ENCODE measurements at places on chromosomes 2 and 18.

GRCh38 chr18:48019557-48020325, 89.3 kb upstream of the SMAD2 start:
- DNase-seq, result no peak

- DNase-seq, result no peak
These were observed 5.2 kb downstream of the ANKRD23 start for GRCh38 chr2:96838345-96839292.

- DNase-seq, result no peak
These were observed 10.3 kb downstream of the STAM2 start for GRCh38 chr2:152165306-152165705.

- no peak for DNase-seq
These were observed 321.3 kb downstream of the PID1 start for GRCh38 chr2:228949831-228950230.

- no peak for DNase-seq
These were observed 34.4 kb upstream of the DSG3 start for GRCh38 chr18:31413137-31413536.

GRCh38 chr2:64419596-64420165, 34.3 kb upstream of the LGALSL start:
- no peak for DNase-seq

- peak; percentile 93 for DNase-seq
These were observed 1250.1 kb upstream of the GYPC start for GRCh38 chr2:125405816-125406215.

GRCh38 chr2:37802899-37803379, 122.1 kb upstream of the RMDN2 start:
- DNase-seq, result peak; percentile 94

- no peak for DNase-seq
These were observed 48.1 kb upstream of the SDC1 start for GRCh38 chr2:20273042-20273441.

- no peak for DNase-seq
These were observed 82.6 kb upstream of the TANK start for GRCh38 chr2:161077367-161078210.

GRCh38 chr18:55790296-55790695, 202.3 kb upstream of the TCF4 start:
- DNase-seq, result peak; percentile 84

DNA sequence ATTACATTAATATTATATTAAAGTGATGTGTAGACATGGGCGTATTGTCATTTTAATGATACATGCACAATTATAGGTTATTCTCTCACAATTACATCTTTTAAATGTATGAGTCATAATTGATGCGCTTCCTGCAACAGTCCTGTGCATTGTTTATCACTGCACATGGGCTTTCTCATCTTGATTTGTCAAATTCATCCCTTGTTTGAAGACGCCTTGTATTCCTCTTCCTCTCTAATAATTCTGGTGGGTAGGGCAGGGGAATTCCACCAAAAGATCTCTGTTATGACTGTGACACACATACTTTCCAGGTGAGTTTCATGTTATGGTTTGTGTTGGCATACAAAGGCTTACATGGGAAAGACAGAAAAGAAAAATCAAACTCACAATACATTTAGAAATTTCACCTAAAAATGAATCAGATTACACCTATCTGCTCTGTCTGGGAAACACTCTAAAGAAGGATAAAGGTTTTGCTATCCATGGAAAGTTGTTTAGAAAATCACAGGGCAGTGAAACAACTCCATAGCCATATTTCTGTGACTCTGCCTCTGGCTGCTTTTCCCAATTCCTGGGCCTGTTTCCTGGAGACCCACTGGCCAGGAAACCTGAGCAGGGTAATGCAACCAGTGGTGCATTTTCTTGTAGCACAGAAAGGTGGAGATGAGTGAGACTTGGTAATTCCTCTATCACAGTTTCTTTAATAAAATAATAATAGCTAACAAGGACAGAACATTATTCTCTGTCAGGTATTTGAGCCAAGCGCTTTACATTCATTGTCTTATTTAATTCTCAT, 13.2 kb downstream of the SLC9A2 start:
- no peak for DNase-seq

DNA sequence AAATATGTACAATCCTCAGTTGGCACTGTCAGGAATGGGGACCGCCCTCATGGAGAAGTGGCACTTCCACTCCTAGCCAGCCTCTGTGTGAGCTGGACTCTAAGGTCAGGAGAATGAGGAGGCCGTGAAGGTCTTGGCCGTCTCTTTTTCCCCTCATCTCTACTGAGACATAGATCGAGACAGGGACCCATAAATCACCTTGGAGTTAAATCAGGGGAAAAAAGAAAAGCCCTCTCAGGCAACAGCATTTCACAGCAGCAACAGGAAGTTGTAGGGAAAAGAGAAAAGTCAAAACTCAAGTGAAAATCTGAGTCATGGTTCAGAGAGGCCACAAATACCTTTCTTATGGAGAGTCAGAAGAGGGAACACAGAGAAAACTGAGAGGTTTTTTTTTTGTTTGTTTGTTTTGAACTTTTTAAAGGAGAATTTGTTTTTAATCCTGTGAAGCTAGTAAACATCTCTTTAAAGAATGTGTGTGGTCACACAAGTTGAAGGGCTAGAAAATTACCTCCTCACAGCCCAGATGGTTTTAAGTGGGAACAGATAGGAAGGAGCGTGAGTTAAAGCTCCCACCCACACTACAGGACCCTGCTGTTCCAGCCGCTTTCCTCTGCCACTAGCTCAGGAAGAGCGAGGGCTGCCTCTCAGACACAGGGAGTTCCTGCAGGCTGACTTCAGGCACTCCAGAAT, 30.6 kb upstream of the CYP1B1 start:
- peak; percentile 50 for DNase-seq

DNA sequence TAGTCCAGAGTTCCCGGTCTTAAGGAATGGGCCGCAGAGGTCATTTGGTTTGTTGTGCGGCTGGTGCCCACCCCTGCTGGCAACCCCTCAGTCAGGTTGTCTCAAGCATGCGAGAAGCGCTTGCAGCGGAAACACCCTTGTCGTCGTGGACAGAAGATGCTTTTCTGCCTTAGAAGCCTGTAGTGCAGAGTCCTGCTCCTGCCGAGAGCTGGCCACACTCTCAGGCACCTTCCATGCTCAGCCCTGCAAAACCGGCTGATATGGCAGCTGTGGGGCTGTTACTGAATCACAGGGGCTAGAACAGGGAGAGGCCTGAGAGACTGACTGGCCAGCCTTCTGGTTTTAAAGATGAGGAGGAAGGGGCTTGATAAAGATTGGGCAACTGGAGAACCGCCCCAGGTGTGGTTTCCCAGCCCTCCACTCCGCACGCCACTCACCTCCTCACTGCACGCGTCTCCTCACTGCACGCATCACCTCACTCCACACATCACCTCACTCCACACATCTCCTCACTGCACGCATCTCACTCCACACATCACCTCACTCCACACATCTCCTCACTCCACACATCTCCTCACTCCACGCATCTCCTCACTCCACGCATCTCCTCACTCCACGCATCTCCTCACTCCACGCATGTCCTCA, 103.6 kb downstream of the USP40 start:
- DNase-seq, result no peak

- no peak for DNase-seq
These were observed 2.0 kb downstream of the ZNF638 start for GRCh38 chr2:71333619-71334018.

- DNase-seq, result no peak
These were observed 67.8 kb downstream of the TDRD15 start for GRCh38 chr2:21191535-21191934.

DNA sequence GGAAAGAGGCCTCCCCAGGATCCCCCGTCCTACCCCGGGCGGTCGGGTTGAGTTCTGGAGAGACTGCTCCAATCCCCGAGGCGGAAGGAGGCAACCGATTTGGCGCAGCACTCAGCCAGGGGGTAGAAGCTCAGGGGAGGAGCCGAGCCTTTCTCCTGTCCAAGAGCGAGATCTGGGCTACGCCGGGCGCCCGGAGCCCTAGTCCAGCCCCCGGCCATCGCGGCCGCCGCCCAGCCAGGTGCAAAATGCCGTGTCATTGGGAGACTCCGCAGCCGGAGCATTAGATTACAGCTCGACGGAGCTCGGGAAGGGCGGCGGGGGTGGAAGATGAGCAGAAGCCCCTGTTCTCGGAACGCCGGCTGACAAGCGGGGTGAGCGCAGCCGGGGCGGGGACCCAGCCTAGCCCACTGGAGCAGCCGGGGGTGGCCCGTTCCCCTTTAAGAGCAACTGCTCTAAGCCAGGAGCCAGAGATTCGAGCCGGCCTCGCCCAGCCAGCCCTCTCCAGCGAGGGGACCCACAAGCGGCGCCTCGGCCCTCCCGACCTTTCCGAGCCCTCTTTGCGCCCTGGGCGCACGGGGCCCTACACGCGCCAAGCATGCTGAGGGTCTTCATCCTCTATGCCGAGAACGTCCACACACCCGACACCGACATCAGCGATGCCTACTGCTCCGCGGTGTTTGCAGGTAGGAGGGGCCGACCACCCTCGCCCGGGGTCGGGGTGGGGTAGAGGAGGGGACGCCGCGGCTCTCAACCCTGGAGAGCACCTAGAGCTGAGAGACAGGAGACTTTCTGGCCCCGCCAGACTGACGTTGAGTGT, at the start of gene DYSF:
TSS of gene DYSF (plus strand) at position 158 of the 817 bp plus-strand sequence.
- DNase-seq, result no peak

DNA sequence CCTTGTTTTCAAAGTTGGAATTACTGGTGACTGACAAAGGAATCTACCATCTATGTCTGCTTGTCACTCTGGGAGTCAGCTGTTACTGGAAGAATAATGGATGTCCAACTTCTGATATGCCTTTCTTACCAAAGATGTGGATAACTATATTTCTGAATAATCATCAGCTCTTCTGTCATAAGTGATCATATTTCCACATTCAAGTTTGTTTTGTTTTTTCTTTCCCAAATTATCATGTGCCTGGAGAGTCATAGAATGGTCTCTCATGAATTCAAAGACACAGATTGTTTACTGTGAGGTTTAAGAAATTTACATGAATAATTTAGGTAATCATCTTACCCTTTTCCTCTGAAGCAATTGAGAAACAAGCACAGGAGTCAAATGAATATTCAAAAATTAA, 986.7 kb upstream of the CDH2 start:
- DNase-seq, result no peak

DNA sequence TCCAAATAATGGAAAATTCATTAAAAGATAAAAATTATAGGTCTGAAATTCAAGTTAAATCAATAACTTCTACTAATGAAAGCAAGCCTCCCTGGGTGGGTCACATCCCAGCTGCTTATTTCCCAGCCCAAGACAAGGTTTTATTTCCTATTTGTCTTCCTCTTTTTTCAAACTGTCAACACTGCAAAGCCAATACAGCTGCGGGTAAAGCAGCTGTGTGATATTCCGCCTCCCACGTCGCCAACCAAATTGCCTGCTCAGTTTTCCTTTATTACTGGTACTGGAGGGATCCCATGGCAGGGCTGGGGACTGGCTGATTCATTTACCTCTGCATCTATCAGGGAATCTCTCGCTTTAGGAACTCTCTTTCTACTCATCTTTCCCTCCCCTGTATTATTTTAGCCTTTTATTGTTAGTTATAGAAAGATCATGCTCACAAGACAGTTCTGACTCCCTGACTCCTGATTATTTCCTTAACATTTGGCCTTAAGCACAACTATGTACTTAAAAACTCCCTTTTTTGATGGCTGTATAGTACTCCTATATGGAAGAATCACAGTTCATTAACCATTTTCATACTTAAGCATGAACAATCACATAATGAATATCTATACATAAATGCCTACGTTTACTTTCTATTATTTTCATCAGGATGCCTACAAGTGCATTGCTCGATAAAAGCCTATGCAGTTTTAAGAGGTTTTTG, 253.1 kb downstream of the CDCA7 start:
- DNase-seq, result no peak

DNA sequence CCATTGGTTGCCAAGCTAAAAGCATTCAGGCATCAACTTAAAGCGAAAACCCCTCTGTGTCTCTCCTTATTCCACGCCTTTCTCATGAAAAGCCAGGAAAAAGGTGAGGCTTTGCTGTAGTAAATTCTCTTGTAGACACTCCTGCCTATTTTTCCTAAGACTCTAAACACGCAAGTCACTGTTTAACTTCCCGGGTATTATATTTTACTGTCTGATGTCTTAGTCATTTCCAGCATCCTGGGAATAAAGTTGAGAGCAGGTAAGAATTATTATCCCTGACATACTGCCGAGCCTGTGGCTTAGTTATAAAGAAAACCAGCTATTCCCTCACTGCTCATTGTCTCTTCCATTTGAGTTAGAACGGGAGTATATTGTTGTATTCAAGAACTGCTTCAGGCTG, 112.4 kb upstream of the GATA6 start:
- no peak for DNase-seq

DNA sequence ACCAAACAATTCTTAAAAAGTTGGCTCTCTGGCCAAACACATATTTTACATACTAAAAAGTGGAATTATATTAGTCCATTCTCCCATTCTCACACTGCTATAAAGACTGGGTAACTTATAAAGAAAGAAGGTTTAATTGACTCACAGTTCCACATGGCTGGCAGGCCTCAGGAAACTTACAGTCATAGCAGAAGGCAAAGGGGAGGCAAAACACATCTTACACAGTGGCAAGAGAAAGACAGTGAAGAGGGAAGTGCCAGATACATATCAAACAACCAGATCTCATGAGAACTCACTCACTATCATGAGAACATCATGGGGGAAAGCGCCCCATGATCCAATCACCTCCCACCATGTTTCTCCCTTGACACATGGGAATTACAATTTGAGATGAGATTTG, 42.6 kb downstream of the EDAR start:
- no peak for DNase-seq

DNA sequence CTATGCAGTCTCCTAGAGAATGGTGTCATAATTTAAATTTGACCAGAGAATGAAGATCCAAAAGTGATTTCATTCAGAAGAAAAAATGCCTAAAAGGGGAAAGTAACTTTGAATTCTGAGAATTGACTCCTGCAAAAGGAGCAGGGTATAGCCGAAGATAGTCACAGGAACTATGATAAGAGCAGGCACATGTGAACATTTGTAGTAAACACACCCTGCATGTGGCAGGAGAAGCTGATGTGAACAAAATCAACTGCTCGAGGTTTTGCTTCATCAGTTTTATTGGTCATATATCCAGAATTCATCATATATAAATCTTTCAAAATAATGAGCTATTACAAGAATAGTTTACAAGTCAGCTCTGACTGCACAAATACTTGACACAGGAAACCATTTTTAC, 14.0 kb downstream of the MCFD2 start:
- DNase-seq, result no peak

GRCh38 chr18:2992995-2993877, 19.7 kb downstream of the LPIN2 start:
- DNase-seq, result no peak

DNA sequence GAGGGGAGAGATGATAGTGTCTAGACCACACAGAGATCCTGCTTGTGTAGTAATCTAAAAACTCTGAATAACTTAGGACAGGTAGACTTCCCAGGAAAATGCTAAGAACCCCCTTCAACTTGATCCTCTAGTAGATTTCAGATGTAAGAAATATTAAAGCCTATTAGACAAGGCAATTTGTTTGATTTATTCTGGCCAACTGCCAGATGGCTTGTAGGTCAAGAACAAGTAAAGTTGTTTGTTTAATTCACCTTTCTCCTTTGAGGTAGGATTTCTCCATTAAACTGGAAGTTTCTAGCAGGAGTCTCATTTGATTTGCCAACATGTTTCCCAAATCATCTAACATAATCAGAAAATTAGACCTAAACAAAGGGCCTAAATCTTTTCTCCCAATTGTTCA, 48.6 kb downstream of the SH3RF3 start:
- no peak for DNase-seq

Data from non-pigmented ciliary epithelial cell (primary cell).